Stimulated activated CD4-positive, alpha-beta T cell treated with anti-CD3 and anti-CD28 coated beads, Interleukin-15, amount 100 ng/mL, for 48 hours (primary cell): ENCODE measurements at places on chromosomes 3 and 15.

GRCh38 chr3:112857526-112857925 lies 10.9 kb upstream of the CD200R1L start:
- DNase-seq = no peak

DNA sequence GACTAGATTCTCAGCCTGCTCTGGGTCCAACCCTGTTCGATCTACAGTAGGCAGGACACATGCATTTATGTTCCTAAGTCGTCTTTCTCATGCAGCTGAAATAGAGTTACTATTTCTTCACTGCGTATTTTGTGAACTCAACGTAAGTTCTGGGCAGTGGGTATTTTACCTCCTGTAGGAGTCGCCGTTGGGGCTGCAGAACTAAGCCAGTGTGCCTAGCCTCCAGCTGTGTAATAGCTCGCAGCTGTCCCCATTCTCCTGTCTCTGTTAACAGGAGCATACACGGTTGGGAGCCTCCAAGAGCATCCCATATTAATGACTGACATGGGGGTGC lies 58.4 kb upstream of the HRH1 start:
- no peak for DNase-seq

DNA sequence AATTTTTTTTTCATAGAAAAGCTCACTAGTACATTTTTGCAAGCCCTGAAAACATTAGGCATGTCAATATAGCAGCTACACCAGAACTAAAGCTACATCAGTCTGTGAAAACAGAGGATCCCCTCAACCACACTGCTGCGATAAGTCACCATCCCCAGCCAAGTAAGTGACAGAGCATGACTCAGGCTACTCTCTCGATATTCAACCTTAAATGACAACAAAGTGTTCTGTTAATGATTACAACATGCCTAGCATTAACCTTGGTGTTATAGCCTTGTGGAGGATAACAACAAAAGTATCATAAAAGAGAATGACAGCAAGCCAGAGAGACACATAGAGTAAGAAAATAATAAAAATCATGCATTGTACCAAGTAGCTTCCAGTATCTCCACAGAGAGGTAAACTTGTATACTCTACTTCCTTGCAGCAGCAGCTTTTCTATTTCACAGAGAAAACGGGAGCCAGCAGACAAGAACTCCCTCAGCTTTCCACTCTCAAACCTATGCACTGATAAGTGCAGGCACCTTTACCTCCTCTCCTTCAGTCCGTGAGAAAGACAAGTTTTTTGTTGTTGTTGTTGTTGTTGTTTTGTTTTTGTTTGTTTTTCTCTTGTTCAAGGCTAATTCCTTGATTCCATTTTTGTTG lies 76.6 kb downstream of the GBE1 start:
- DNase-seq = no peak

- no peak for DNase-seq
Measured at GRCh38 chr3:22491344-22491743, 711.8 kb upstream of the UBE2E2 start.

DNA sequence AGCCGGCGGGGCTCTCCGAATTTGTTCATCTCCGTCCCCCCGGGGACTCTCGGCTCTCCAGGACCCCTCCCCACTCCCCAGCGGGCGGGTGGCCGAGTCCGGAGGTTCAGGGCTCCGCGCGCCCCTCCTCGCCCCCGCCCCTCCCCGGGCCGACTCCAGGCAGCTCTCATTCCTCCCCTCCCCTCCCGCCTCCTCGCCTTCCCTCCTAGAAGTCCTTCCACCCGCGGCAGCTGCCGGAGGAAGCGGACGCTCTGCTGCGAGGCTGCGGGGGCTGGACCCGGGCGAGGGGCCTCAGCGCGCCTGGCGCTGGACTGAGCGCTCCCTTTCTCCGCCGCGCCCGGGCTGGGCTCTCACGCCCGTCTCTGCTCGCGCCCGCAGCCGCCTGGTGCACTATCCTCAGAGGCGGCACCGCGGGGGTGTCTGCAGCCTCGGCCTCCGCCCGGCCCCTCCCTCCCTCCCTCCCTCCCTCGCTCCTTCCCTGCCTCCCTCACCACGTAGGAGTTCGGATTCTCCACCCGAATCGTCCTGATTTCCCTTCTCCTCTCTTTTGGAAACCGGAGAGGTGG lies at the start of gene ROBO2:
TSS of gene ROBO2 (plus strand) at position 494 of the 566 bp plus-strand sequence. CDS start 687 bp downstream, outside the sequence.
- DNase-seq = no peak

GRCh38 chr3:169686874-169687273 lies 23.4 kb upstream of the MECOM start:
- no peak for DNase-seq

DNA sequence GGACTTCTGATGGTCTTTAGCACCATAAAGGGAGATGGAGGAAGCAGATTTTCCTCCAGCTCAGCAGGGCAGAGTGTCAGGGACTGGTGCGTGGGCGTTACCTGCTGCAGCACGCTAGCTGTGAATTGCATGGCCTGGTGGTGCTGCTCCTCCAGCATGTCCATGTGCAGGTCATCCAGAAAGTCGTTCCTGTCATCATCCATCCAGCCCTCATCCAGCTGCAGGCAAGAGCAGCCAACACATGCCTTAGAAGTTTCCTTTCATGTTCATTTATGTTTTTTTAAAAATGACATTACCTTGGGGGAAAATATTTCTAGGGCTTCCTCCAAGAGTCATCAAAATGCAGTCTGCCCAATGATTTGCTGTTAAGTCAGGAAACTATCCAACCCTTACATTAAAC lies 239.2 kb downstream of the PDZRN3 start:
- DNase-seq = no peak

- DNase-seq = no peak
Measured at GRCh38 chr3:190709351-190709773, 153.1 kb downstream of the GMNC start.

- DNase-seq = no peak
Measured at GRCh38 chr15:99616773-99617342, 51.1 kb downstream of the MEF2A start.

- DNase-seq = no peak
Measured at GRCh38 chr3:178271740-178272387, 264.4 kb upstream of the KCNMB2 start.

GRCh38 chr3:105729667-105730066 lies 139.1 kb downstream of the CBLB start:
- no peak for DNase-seq

DNA sequence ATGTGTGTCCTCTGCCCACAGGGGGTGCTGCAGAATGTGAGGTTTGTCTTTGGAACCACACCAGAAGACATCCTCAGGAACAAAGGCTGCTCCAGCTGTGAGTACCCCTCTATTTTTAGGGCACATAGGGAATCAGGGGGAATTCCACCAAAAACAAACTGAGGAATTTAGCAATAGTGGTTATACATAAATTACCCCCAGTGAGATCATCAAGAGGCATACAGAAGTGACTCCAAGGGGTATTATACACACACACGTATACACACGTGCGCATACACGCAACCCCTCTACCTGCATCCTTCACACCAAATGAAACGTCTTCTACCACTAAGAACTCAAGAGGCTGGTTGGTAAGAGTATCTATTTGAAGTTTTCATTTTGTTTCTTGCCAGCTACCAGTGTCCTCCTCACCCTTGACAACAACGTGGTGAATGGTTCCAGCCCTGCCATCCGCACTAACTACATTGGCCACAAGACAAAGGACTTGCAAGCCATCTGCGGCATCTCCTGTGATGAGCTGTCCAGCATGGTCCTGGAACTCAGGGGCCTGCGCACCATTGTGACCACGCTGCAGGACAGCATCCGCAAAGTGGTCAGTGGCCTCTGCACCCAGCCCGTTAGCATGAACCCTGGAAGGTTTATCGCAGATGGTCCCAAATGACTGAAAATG lies 2.9 kb downstream of the THBS1 start:
- no peak for DNase-seq

DNA sequence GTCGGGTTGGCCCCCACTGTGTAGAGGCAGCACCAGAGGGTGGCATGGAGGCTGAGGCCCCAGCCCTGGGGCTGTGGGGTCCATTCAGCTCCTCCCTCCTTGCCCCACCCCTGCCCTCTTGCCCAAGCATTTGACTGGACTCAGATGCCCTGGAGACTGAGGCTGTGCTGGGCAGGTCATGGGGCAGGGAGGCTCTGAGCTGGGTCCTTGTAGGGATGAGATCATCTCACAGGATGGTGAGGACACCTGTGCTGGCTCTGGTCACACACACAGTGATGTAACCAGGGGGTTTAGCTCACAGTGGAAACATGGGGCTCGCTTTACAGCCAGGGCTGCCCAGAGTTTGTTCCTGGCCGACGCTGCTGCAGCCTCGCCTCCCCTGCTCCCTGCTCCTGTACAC lies 17.8 kb downstream of the ALPK3 start:
- no peak for DNase-seq

- no peak for DNase-seq
Measured at GRCh38 chr3:99921986-99922385, 104.3 kb downstream of the CMSS1 start.

DNA sequence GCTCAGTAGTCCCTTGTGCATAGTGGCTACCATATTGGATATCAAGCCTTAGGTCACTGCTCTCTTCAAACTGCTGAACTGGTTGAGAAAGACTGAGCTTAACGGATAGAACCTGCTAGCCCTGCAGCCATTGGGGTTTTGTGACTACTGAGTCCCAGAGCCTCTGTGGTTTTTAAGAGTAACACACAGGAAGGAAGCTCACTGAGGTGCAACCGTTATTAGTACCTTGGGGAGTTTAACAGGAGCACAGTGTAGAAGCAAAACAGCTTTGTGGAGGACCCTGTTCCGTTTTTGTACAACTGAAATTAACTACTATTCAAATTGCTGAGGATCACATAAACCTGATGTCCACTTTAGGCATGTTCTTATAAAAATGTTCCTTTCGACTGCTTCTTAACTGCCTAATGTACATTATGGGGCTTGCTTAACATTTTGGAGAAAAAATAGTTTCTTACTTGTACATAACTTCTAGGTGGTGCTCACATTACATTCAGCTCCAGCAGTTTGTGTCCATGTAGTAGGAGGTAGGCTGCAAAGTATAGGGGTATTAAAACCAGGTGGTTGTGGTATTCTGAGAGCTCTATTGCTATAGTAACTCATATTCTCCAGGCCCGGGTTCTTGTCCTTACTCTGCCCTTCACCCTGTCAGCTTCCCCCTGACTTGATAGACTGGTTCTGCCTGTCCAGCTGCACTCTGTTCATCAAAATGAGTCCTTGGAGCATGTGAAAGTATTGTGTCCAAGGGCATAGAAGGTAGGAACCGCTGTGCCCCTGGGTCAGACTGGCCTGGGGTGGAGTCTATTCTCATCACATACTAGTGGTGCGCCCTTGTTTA lies 17.3 kb downstream of the PXK start:
- no peak for DNase-seq

DNA sequence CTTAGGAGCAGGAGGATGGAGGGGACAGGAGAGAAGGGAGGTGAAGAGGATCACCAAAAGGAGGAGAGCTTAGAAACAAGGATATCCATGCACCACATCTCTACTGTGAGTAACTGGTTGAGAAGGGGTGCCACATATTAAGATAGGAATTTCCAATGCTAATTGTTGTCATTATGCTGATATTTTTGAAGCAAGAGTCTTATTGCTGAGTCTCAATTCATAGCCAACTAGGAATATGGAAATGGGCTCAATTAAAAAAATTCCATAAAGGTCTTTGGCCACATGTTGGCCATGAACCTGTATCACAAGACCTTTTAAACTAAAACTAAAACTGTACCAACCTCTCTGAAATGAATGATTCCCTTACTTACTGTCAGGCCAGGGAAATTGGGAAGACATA lies 642.6 kb downstream of the MAGI1 start:
- DNase-seq = no peak

GRCh38 chr15:29044503-29044901 lies 158.7 kb downstream of the APBA2 start:
- no peak for DNase-seq

DNA sequence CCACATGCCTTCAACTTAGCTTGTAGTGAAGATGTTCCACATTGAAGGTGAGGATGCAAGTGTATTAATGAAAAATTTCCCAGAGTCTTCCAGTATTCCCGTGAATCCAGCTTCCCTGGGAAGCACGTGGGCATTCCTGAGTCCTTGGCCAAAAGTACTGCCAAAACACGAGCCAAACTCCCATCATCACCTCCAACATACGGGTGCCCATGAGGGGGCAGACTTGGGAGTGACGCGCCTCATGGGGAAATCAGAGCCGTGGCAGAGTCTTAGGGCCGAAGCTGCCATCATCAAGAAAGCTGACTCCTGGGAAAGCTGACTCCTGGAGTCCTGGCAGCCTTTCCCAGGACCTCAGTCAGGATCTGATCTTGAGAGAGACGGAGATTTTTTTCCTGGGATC lies 20.1 kb upstream of the TM2D3 start:
- DNase-seq = no peak

- DNase-seq = no peak
Measured at GRCh38 chr3:169337500-169338078, 325.9 kb downstream of the MECOM start.

DNA sequence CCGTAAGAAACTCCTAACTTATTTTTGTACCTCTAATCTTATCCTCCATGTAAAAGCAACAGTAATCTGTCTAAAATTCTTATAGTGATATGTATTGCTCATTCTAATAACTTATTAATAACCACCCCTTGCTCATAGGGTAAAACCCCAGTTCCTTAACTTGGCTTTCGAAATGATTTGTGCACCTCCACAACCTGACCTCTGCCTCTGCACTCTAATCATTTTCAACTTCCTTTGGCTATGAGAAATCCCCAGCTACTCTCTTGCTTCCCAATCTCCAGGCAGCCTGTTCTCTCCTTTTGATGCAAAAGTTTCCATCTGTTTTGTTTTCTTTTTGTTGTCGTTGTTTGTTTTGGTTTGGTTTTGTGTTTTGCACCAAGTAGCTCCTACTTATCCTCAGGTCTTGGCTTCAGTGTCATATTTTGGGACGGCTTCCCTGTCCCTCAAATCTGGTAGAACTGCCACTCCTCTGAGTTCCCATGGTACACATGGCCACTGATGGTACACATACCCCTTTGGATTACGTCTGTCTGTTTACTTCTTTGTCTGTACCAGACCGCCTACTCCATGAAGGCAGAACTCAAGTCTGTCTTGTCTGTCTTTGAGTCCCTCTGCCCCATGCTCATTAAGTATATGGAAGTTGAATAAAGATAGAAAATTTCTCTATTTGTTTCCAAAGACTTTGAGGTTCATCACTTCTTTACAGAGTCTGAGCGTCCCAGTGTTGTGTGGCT lies 105.6 kb upstream of the TGFBR2 start:
- DNase-seq = no peak

GRCh38 chr3:127802606-127803005 lies 19.7 kb downstream of the MGLL start:
- no peak for DNase-seq

GRCh38 chr3:79002465-79003372 lies 765.1 kb downstream of the ROBO1 start:
- no peak for DNase-seq

GRCh38 chr3:56189536-56189935 lies 278.7 kb downstream of the ERC2 start:
- DNase-seq = no peak

DNA sequence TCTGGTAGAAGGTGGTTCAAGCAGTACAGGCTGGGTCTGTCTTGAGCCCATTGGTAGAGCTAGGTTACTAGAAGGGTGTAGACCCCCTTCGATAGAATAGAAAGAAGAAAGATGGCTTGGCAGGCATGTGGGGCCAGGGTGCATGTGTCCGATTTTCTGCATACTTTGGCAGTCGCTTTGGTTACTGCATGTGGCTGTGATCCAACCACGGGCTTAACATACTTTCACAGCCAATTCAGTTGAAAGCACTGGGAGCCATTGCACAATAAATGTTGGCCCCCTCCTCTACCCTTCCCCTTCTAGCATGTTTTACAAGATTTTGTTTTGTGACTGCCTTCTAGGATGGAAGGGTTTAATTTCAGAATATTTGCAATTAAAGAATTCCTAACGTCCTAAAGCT lies 7.2 kb downstream of the ARID3B start:
- DNase-seq = no peak

GRCh38 chr15:53675832-53676231 lies 83.6 kb downstream of the WDR72 start:
- DNase-seq = no peak
